ENCODE measurements at places on chromosomes 5 and 9.

GRCh38 chr5:81860778-81861177 lies 109.9 kb upstream of the SSBP2 start:
- no peak for DNase-seq

DNA sequence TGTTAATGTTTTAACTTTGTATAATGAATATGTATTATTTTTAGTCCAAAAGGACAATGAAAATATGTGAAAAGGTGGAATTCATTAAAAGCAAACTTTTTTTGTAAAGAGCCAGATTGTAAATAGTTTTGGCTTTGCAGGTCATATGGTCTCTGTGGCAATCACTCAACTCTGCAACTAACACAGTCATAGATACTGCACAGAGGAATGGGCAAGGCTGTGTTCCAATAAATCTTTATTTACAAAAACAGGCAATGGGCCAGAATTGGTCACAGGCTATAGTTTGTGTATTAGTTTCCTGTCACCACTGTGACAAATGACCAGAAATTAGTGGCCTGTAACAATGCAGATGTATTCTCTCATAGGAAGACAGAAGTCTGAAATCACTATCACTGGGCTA lies 125.4 kb upstream of the PTCH1 start:
- DNase-seq: no peak

- DNase-seq: no peak
Measured at GRCh38 chr5:113755516-113755915, 242.0 kb downstream of the YTHDC2 start.

- DNase-seq: peak; percentile 51
Measured at GRCh38 chr9:128892221-128892921, 10.4 kb downstream of the LRRC8A start.

DNA sequence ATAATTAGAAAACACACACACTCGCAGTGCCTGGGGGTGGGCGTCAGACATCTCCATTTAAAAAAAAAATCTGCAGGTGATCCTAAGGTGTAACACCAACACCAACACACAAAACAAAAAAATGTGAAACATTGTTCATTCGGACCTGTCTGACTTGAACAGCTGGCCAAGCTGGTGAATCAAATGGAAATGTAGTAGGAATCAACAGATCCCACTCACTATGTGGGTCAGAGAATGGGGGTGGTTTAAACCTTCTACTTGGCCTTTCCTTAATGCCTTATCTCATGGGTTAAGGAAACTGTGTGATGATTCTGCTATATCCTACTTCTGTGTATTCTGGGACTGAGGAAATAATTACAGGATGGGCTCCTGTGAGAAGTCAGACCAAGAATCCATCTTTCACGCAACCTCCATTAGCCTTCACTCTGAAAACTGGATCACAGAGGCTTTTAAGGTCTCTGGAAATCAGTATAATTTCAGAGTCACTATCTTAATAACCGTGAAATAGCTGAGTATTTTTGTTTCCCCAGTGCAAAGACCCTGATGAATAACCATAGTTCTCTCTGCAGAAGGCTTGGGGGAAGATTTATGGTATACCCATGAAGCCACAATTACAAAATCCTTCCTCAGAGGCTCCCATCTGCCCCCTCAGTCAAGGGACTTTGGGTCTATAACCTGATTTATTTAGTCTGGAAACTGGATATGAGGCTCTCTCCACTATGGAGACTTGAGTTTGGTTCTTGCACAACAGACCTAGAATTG lies 17.2 kb upstream of the MCCC2 start:
- DNase-seq: no peak

GRCh38 chr5:135069895-135070657 lies 36.0 kb upstream of the PITX1 start:
- DNase-seq: no peak

- no peak for DNase-seq
Measured at GRCh38 chr9:131873335-131873734, 133.5 kb upstream of the RAPGEF1 start.

GRCh38 chr5:57221049-57221568 lies 47.2 kb downstream of the GPBP1 start:
- DNase-seq: no peak

GRCh38 chr5:67315082-67315989 lies 118.7 kb upstream of the CD180 start:
- DNase-seq: no peak

DNA sequence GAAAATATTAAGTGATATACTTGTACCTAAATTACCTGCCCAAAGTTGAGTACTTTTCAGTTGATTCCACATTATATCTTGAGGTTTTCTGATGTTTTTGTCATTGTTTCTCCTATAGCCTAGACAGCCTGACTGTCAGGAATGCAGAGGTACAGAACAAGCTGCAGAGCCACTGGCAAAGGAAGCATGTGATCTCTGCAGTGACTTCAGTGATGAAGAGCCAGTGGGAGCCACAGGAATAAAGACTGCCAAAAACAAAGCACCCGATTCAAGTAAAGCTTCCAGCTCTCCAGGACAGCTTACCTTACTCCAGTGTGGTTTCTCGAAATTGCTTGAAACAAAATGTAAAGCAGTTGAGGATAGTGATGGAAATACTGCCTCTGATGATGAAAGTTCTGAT lies 96.3 kb downstream of the ERCC6L2 start:
- no peak for DNase-seq

DNA sequence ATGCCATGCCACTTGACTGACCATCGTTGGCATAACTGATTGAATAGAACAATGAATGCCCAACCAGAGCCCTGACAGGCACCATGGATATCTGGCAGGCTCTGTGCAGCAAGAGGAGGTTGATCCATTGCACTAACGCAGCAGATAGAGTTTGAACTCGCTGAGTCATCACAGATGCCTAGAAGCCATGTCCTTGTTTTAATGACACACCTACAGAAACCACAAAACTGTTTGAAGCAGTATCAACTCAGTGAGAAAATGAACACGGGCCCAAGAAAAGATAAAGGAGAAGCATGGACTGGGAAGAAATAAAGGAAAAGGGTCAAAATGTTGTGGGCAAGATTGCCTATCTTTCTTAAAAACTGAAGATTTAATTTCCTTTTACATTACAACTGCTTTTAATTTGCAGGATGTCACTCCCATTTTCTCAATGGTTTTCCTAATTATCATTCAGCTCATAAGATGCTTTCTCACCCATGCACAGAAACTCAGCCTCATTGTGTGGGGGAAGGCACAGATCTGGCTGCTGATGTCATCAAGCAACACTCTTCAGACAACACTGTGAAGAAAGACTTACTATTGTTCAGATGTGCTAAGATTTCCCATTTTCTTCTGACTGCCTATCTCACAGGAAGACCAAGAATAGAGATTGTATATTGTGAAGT lies 129.0 kb downstream of the PIK3R1 start:
- peak; percentile 52 for DNase-seq

GRCh38 chr5:30838936-30839496 lies 354.5 kb upstream of the CDH6 start:
- no peak for DNase-seq

DNA sequence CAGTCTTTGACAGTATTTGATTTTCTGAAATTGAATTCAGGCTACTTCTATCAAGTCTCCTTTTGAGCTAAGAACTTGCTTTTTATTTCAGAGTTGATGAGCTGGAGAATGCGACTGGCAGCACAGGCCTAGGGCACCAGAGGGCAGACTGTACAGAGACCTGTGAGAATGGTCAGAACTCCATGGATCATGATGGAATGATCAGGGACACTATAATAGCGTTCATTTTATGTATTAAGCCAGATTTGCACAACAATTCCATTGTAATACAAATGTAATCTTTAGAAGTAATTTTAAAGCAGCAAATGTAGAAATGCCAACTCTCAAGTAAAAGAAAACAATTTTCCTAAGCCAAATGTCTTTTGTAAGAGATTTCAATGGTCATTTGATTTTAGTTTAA lies 902.4 kb downstream of the NR2F1-AS1 start:
- no peak for DNase-seq

DNA sequence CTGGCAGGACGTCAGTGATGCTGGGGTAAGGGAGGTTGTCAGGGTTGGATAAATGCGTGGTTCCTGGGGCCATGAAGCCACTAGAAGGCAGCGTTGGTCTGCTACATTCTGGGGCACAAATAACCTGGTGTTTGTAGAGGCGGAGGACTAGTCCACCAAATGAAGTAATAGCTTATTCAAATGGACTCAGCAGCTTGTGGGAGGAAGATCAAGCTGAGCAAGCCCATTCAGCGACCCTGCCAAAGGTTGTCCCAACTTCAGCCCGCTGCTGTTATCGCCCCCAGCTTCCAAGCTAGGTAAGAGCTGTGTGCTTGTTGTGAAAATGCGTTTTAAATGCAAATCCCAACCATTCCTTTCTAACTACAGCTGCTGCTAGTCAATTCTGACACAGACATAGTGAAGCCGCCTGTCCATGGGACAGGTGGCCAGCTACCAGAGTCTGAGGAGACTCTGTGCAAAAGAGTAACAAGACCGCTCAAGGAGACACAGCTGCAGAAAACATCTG lies 7.6 kb upstream of the FAM240B start:
- peak; percentile 25 for DNase-seq

DNA sequence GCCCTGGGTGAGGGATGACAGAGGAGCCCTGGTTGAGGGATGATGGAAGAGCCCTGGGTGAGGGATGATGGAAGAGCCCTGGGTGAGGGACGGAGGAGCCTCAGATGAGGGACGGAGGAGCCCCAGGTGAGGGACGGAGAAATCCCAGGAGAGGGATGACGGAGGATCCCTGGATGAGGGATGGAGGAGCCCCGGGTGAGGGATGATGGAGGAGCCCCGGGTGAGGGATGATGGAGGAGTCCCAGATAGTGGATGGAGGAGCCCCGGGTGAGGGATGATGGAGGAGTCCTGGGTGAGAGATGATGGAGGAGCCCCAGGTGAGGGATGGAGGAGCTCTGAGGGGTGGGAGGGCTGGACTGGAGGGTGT lies 10.9 kb downstream of the PHF2 start:
- DNase-seq: no peak

GRCh38 chr9:3850098-3850497 lies 324.3 kb upstream of the RFX3 start:
- no peak for DNase-seq

- no peak for DNase-seq
Measured at GRCh38 chr9:89675058-89675742, 70.4 kb downstream of the GADD45G start.

DNA sequence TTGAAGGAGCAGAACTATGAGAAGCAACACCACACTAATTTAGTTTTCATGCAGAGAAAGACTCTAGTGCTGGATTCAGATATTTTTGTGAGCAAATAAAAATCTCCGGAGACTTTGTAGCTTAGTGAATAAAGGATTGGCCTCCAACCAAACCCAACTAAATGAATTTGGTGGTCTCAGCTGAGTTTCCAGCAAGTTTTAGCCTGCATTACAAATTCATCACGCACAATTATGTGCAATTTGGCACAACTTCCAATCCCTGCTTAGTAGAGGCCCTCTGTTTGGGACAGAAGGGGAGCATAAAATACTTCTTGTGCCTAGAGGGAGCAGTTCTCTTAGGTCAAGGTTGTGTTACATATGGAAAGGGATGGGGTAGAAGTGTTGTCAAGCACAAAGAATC lies 112.3 kb upstream of the ADAMTSL1 start:
- DNase-seq: no peak

GRCh38 chr5:135942202-135942771 lies 12.5 kb downstream of the LECT2 start:
- DNase-seq: no peak

DNA sequence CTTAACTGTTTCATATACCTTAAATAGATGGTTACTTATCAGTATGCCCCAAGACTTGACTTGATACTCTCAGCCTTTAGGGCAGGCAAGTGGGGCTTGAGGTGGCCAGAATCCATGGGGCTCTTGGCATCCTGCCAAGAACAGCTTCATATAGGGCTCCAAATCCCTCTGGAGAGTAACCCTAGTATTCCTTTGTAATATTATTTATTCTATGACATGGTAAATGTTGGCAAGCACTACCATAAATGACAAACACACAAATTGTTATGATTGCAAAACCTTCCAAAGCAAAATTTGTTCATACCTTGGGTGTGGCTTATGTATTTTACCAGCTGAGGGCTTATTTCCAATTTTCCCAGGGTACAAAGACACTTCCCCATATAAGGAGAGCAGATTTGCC lies 257.4 kb upstream of the TRPC7 start:
- DNase-seq: no peak

GRCh38 chr5:179264783-179265513 lies 80.3 kb downstream of the ADAMTS2 start:
- DNase-seq: no peak

DNA sequence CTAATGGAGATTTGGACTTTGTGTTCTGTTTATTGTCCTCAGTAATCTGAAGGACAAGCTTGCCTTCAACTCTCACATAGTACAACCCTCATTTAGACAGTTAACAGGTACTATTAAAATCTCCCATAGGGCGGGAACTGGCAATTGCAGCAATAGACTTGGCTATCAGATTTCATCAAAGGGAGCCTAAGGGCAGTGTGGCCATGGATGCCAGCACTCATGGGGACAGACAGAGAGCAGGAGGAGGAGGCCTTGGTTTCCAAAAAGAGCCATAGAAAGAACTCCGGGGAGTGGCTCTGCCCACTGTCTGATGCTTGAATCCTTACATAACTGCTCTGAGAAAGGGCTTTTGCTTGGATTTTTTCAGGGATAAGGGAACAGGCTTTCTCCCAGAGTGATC lies 6.8 kb downstream of the SLC36A1 start:
- DNase-seq: no peak

- peak; percentile 69 for DNase-seq
Measured at GRCh38 chr5:157328277-157328912, 62.5 kb downstream of the CYFIP2 start.

DNA sequence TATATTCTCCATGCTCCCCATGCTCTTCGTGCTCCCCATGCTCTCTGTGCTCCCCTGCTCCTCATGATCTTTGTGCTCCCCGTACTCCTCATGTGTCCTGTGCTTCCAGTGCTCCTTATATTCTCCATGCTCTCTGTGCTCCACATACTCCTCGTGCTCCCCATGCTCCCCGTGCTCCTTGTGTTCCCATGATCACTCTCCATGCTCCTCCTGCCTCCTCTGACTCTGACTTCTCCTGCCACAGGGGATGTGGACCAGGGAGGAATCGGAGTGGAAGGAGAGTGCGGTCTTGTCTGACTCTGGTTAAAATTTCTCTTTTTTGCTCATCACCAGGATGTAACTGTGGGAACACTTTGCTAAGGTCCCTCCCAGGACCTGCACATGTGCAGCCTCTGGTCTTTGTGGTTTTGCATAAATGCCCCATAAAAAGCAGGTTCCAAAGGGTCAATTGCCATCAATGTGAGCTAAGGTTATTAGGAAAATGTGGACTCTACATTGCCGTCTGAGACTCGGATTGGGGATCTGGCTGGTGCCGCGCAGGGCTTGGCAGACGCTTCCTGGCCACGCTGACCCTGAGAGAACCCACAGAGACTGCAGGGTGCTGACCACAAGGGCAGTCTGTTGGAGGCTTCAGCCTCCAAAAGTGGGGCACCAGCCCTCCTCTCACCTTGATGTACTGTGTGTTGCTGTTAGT lies 52.5 kb downstream of the TRIP13 start:
- DNase-seq: no peak

DNA sequence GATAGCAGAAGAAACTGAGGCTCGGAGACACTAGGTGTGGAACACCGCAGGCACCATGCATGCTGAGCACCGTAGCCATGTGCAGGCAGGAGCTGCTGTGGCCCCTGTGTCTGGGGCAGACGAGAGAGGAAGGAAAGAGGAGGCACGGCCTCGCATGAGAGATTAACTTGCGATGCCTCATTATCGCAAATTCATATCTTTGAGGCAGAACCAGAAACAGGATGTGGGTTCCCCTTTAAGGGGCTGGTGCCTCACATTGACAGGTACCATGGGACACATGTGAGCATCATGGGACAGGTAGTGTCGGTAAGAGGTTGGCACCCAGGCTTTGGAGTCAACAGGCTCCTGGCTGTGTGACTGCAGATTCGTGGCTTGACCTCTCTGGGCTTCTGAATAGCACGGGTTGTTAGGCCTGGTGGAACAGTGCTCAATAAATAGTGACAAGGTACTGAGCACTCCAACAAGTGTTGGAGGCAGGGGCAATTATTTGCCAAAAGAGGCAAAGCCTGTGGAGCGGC lies 40.8 kb downstream of the NAIF1 start:
- peak; percentile 94 for DNase-seq
